ENCODE measurements at places on chromosomes 1 and 21. TPM values are rescaled to one million over a fixed set of nuclear protein-coding genes. Genes with fewer than 3 reads are reported as not detected.

DNA sequence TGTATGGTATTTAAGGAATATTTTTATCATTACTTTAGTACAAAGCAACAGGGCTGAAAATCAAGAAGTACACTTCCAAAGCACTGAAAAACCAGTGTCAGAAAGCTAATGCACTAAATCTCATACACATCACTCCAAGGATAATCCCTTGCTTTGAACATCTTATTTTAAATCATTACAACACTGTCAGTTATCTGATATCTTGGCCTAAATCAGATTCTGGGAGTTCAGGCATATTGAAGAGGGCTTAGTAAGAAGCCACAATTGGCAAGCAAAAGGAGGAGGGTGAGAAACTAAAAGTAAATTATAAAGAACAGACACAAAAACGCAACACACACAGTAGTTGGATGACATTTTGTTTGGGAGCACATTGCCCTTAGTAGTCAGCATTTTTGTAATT is 448.4 kb downstream of the PCP4 start:
- H3K27me3 ChIP-seq = no peaks in the 10 kb centered on the region
- H3K4me1 ChIP-seq = no peaks in the 10 kb centered on the region
- H3K27ac ChIP-seq = no peak overlapping the region
- no peak for DNase-seq
- no peak overlapping the region for H3K4me3 ChIP-seq
- no peaks in the 10 kb centered on the region for H3K36me3 ChIP-seq

DNA sequence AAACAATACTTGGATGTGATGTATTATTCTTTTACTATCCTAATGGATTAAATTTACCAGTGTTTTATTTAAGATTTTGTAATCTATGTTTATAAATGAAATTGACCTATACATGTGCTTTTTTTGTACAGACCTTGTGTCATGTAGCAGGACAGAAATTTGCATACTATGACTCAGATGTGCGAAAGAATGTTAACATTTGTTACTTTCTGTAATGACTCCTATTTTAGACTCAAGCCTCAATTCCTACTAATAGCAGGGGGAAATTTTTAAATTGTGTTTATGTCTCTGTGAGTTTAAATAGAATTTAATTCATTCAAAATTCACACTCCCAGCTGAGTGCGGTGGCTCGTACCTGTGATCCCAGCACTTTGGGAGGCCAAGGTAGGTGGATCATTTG is 21.8 kb upstream of the RIMKLA start:
- H3K4me3 ChIP-seq = no peak overlapping the region
- no peak overlapping the region for H3K27ac ChIP-seq
- no peaks in the 10 kb centered on the region for H3K36me3 ChIP-seq
- H3K4me1 ChIP-seq = no peaks in the 10 kb centered on the region
- no peak for DNase-seq

DNA sequence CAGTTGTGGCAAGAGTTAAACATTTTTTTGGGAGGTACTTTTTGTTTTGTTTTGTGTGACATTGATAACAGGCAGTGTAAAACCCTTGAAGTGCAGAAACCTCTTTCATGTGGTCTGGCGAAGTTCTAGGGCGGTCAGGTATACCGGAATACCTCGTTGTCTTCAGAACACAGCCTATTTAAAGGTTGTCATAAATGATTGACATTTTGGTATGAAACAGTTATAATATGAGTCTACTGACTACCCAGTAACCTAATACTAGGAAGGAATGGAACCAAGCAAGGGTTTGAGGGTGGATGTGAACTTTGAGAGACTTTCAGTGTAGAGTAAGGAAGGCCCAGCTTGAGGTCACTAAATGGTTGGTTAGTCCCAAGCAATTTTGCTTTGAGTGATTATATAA is 40.5 kb downstream of the PATJ start:
- H3K27me3 ChIP-seq = no peaks in the 10 kb centered on the region
- peaks cover 4% of the 10 kb centered on the region for H3K36me3 ChIP-seq
- H3K4me1 ChIP-seq = no peaks in the 10 kb centered on the region

DNA sequence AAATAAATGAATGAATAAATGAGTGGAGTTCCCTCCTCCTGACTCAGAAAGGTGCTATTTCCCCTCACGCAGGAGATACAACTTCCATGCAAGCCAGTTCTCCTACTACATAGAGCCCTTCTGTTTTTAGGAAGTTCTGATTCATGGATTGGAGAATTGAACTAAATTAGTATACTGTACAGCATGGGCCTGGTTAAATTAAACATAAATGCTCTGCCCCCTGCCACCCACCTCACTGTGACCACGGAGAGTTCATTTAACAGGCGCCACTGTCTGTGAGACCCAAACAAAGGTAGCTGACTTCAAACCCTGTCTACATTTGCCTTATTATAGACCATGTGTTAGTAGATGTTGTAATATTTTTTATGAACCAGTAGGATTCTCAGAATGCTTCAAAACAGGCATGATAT is 9.1 kb upstream of the IRF2BP2 start:
- peaks cover 4% of the 10 kb centered on the region for H3K4me1 ChIP-seq
- H3K27ac ChIP-seq = peak overlapping the region; percentile 70
- H3K36me3 ChIP-seq = no peaks in the 10 kb centered on the region
- H3K27me3 ChIP-seq = no peaks in the 10 kb centered on the region
- no peak overlapping the region for H3K4me3 ChIP-seq

DNA sequence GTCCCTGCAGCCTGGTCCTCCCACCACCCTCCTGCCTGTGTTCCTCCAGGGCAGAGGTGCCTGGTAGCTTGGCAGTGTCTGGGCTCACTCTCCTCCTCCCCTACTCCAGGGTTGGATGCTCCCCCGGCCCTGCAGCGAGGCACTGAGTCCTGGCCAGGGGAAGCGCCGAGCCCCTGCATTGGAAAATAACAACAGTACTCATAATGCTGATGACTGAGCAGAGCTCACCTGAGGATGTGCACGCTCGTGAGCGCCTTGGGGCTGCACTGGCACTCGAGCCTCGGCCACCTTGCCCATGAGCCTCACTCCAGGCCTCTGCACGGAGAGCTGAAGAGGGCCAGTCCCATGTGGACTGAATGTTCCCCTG is 6.0 kb upstream of the ACTRT2 start:
- H3K4me3 ChIP-seq = no peak overlapping the region
- peak; percentile 2 for DNase-seq
- no peak overlapping the region for H3K27ac ChIP-seq

DNA sequence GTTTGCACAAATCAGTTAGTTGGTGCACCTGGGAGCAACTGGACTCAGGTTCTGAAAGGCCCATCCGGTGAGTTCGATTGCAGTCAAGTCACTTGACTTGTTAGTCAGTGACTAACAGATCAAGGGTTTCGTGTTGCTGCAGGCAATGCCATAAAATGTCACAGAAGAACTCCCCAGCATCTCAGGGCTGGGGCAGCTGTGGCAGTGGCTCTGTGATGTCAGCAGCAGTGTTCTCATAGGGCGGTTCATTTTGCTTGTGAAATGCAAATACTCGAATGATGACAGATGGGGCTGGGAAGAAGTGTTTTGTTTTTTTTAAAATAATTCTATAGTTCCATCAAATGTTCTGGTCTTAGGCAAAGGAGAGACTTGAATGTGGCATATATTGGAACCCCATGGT is 287.8 kb downstream of the LMX1A start:
- H3K4me3 ChIP-seq = no peak overlapping the region
- H3K36me3 ChIP-seq = no peaks in the 10 kb centered on the region

The CYB5RL gene
- 5.1 TPM for total RNA-seq

The PRELP gene
- total RNA-seq = 26.9 TPM
